Smooth muscle cell of the umbilical artery (primary cell): ENCODE measurements at places on chromosomes 1 and 21. TPM values are rescaled to one million over a fixed set of nuclear protein-coding genes. Genes with fewer than 3 reads are reported as not detected.

TSSK3 gene
- 0.30 TPM in 1 of 2 replicates, not detected in the other for total RNA-seq

TAS1R3 gene
- 0.23 and 0.30 TPM in 2 replicates for total RNA-seq

MR1 gene
- 14.9 and 16.6 TPM in 2 replicates for total RNA-seq

IGSF21 gene
- not detected in 2 replicates for total RNA-seq

RGS13 gene
- total RNA-seq, result not detected in 2 replicates

GNG12 gene
- 149 and 228 TPM in 2 replicates for total RNA-seq

TRIM45 gene
- 2.4 and 5.3 TPM in 2 replicates for total RNA-seq

REN gene
- not detected in 2 replicates for total RNA-seq

OR6K3 gene
- total RNA-seq, result not detected in 2 replicates

BNIPL gene
- total RNA-seq, result 0.14 and 0.30 TPM in 2 replicates

C1QC gene
- not detected in 2 replicates for total RNA-seq

FAM177B gene
- total RNA-seq, result not detected in 2 replicates

SPATA46 gene
- total RNA-seq, result not detected in 2 replicates

NOTCH2NLA gene
- 73.0 and 102 TPM in 2 replicates for total RNA-seq

LAPTM5 gene
- total RNA-seq, result 0.14 TPM in 1 of 2 replicates, not detected in the other

S100A12 gene
- total RNA-seq, result not detected in 2 replicates

ERMAP gene
- total RNA-seq, result 13.0 and 14.0 TPM in 2 replicates

UTS2 gene
- total RNA-seq, result not detected in 2 replicates

C1QA gene
- total RNA-seq, result not detected in 2 replicates

CYP4A11 gene
- total RNA-seq, result not detected in 2 replicates
